ENCODE measurements at places on chromosomes 7 and 10.

DNA sequence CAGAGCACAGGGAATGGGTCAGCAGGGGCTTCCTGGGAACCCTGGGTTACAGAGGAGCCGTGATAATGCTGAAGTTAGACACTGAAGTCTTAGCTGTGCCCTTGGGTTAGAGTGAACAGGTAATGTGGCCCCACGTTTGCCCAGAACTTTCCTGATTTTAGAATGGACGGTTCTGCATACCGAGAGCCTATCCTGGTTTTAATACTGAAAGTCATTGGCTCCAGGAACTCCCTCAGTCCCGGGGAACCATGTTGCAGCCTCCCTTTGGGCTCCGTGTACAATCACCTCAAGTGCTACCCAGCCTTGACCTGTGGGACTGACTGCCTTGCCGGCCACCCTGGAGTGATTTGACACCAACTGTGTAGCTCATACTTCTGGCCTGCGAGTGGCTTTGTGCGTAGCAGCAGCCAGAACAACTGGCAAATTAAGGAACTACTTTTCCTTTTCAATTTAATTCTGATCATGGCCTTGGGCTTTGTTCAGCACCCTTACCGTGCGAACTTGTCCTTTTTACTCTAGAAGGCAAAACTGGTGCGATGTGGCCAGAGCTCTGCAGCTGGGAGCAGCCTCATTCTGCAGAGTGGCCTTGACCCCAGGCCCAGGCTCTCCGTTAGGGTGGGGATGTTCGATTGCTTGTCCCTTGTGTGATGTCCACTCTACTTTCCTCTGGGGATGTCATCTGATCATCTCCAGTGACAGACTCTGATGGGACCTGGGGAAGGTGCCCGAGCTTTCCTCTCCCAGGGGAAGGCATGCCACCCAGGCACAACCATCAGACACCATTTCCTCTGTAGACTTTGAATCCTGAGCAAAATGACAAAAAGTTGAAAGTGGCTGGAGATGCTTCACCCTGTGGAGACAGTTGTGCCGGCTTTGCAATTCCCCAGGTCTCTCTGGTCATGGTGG is 265.9 kb downstream of the GLRX3 start:
- DNase-seq, result no peak

DNA sequence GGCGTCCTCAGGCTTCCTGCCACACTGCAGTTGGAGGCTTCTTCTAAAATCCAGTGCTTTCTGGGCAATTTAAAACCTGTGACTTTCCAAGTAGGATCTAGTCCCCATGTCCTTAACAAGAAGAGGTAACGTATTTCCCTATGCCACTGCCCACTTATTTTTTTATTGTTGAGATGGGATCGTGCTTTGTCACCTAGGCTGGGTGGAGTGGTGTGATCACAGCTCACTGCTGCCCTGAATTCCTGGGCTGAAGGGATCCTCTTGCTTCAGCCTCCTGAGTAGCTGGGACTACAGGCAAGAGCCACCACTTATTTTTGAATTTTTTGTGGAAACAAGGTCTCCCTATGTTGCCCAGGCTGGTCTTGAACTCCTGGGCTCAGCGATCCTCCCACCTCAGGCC is 63.4 kb downstream of the DAGLB start:
- no peak for DNase-seq

DNA sequence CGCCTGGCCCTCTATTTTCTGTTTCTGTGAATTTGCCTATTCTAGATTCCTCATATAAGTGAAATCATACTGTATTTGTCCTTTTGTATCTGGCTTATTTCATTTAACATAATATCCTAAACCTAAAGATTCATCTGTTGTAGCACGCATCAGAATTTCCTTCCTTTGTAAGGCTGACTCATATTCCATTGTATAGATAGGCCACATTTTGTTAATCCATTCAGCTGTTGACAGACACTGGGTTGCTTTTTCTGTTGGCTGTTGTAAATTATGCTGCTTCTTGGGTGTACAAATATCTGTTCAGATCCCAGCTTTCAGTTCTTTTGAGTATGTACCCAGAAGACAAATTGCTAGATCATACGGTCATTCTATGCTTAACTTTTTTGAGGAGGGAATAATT is 28.8 kb upstream of the CUL1 start:
- DNase-seq, result no peak

DNA sequence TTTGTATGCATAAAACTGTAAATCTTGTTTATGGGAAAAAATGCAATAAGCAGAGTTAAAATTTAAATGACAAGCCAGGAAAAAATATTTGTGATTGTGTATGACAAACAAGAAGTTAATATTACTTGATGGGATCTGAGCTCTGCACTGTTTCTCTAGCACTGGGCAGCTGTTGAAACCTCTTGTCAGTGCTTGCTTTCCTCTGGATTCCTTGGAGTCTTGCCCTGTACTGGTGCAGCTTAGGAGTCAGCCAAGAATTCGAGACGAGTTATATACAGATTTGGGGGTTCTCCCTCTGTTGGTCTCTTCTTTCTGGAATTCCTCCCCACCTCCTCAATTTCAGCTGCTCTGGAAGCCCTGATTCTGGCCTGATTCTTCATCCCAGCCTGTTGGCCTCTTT is 24.3 kb upstream of the OPN4 start:
- no peak for DNase-seq

DNA sequence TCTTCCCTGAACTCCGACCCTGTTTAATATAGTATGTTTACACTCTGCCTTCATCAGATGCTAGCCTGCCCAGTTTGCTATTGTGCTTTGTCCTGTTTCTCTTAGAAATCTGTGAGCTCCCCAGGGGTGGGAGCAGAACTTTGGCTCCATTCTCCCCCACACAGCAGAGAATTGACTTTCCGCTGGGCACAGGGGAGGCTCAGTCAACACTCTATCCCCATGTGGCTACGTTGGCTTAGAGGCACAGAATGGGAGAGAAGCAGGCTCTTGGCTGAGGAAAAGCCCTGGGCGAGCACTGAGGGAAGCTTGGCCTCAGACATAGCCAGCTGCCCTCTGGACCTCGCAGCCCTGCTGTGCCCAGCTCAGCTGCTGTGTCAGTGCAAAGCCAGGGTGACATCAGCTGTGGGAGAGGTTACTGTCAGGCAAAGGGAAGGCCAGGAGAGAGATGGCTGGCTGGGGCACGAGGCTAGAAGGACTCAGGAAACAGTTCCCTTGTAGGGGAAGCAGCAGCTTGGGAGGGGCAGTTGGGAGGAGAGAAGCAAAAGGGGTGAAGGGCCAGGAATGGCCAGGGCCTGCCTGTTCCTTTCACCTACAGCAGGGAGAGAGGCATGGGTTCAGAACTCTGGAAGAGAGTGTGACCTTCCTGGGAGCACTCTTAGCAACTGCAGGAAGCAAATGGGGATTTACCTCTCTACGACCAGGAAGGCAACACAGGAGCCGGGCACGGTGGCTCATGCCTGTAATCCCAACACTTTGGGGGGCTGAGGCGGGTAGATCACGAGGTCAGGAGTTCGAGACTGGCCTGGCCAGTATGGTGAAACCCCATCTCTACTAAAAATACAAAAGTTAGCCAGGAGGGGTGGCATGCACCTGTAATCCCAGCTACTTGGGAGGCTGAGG is 5.8 kb upstream of the SCD start:
- no peak for DNase-seq

DNA sequence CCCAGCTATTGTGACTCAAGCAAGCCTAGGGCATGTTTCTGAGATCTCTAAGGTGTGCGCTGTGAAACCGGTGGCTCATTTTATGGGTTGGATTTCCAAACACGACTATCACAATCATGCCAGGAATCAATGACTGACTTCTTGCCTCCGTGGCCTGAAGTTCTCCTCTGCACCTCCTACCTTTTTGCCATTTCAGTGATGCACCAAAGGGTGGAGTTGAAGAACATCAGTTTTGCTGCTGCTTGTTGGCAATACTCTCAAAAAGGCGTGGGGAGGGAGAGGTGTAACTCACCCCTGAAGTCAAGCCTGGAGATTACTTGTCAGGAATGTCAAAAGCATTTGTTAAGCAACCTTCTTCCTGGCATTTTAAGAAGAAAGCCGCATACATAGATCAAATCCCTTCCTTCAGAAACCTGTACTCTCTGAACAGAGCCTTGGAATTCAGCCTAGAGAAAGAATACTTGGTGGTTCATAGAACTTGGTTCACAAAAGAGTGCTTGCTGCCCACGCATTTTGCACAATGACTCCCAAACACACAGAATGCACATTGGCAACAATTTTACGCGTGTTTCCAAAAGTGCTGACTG is 41.0 kb downstream of the KIAA1217 start:
- DNase-seq, result no peak

All from CD4-positive, alpha-beta T cell treated with Interleukin-2 at 100 ng/mL for 4 hours (primary cell).